ENCODE measurements at places on chromosomes 5 and 9. TPM values are rescaled to one million over a fixed set of nuclear protein-coding genes. Genes with fewer than 3 reads are reported as not detected.

SLCO6A1 gene
- not detected for total RNA-seq

FAM81B gene
- not detected for total RNA-seq

SH3RF2 gene
- total RNA-seq = 11.9 TPM

GRXCR2 gene
- total RNA-seq = not detected

BNC2 gene
- total RNA-seq = 81.3 TPM

LHX3 gene
- not detected for total RNA-seq

LRRTM2 gene
- total RNA-seq = 3.0 TPM
